ENCODE measurements at places on chromosomes 12 and 14.
A peak's percentile ranks its signal among the peaks of the same experiment; 100 is the strongest.

GRCh38 chr12:107396991-107397390, 288.6 kb upstream of the PWP1 start:
- no peak for DNase-seq

GRCh38 chr14:65054471-65055085, 47.7 kb downstream of the MAX start:
- DNase-seq: no peak

- DNase-seq: peak; percentile 22
These were observed 874 bp upstream of the RNU6-8 start for GRCh38 chr14:32203928-32204357.

DNA sequence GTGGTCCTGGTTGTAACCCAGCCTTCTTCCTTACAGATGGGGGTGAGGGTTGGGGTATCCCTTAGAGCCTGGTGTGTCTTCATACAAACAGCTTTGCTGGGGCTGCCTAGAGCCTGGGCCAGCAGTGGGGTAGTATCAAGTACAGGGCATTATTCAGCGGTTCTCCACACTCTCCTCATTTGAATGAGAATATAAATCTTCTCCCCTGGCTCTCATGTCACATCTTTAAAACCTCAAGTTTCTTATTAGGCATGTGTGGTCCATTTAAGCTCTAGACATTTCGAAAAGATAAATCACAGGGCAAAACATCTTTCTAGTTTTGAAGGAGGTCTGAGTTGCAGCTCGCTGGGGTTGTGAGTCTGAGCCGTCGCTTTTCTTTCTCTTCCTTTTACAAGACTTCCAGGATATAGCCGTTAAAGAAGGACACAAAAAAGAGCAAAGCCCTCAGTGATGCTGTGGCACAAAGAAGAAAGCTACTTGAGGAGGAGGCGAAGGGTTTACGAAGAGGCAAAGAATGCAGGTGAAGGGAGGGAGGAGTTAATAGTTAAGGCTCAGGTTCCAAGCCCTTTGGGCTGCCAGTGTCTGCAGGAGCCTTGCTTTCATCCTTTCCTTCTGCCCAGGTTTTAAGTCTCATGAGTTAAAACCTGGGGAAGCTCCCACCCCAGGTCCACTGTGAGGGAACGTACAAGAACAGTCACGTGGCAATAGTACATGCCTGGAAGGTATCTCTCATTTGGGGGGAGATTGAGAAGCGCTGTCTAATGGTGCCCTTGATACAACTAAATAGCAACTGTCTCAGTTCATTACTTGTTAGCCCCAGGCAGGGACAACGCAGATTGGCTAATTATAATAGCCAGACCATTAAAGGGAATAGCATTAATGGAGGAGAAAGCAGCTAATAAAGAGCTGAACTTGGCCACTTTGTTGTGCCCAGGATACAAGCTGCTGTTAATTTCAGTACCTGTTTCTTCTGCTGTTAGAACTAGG, 94.2 kb downstream of the ETV6 start:
- DNase-seq: no peak

DNA sequence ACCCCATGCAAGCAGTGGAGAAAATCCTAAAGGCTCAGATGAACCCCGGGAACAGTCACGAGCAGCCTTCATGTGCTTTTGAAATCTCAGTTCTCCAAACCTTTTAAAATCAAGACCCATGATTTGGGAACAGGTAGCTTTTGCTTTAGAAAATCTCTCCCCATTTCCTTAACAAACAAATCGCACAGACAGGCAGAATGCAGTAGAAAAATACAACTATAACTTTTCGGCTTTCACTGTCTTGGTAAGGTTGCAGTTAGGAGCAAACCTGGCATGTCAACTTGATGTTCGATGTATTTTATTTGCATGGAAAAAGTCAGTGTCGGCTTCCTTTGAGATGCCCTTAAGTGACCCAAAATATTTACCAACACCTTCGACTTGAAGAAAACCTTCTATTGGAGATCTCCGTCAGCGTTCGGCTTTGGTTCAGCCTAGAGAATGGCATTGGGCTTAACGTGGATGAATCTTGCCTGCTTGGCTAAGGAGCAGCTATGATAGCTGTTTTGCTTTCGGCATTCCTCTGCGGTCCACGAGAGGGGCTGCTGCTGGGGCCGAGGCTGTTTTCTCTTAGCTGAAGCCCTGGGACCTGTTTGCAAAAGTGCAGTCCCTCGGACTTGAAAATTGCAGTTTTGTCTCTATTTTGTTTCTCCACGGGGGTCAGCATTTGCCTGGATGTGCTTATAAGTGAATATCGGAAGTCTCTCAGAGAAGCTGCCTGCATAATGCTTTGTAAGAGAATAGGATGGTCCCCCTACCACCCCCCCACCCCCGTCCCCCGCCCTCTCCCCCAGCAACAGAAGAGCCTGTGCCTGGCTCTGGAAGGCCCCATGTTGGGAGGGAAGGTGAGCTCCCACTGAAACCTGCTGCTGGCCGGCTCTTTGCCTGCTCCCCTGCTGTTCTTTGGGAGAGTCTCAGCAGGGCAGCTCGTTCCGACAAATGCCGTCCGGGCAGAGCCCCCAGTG, 122.8 kb downstream of the AACS start:
- DNase-seq: peak; percentile 15

DNA sequence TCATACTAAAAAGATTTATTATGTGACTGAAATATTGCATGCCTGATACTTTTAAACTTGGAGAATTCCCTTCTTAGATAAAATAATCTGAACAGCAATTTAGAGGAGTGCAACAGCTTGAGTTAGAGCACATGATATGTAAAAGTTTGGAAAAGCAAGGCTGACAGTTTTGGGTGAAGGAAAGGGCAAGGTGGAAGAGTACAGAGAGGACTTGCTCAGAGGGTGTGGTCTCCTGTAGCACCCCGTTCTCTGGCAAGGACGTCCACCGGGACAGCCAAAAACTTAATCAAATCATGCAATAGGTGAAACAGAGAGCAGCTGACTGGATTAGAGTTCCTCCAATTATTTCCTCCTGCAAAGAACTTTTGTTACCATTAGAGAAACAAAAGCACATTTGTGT, 65.2 kb upstream of the PDZRN4 start:
- peak; percentile 16 for DNase-seq

DNA sequence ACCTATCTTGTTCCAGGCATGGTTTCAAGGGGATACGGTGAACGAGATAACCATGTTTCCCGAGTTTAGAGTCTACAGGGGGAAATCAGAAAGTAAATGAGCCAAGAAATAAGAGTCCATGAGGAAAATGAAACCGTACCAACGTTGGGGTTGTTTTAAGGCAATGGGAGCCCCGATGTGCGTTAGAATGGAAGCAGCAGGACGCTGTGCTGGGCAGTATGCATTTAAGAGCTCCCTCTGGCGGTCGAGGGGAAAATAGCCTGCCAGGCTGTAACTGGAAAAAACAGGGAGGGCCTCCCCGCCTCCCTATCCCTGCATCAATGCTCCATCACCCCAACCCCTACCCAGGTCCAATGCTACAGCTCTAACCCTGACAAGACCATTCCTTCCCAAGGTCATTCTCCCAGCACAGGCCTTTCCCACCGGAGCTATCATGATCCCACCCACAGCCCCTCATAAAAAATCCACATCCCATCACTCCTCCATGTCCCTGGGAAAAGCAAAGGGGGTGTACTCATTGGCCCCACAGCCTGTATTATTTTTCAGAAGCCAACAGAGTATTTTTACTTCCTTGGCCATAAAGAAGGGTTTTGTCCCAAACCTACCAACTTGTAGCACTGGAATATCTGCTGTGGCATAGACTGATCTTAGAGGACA, 226.3 kb upstream of the NOS1 start:
- peak; percentile 3 for DNase-seq

DNA sequence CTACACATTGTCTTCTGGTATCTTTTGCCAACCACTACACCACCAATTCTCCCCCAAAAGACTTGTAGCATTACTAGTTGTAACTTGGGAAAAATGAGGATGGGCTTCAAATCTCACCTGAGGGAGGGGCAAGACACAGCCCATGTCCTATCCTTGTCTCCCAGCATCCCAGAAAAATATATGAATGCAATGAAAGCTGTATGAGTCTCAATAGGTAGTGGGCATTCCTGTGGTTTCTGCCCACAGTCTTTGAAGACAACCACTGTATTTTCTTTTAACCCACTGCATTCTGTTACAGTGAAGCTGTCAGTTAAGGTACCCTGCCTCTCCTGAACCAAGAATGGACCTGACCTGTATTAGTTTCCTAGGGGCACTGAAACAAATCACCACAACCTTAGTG, 336.2 kb upstream of the TMPO start:
- DNase-seq: no peak

- no peak for DNase-seq
These were observed 49.8 kb downstream of the CDC42BPB start for GRCh38 chr14:103007555-103007954.

DNA sequence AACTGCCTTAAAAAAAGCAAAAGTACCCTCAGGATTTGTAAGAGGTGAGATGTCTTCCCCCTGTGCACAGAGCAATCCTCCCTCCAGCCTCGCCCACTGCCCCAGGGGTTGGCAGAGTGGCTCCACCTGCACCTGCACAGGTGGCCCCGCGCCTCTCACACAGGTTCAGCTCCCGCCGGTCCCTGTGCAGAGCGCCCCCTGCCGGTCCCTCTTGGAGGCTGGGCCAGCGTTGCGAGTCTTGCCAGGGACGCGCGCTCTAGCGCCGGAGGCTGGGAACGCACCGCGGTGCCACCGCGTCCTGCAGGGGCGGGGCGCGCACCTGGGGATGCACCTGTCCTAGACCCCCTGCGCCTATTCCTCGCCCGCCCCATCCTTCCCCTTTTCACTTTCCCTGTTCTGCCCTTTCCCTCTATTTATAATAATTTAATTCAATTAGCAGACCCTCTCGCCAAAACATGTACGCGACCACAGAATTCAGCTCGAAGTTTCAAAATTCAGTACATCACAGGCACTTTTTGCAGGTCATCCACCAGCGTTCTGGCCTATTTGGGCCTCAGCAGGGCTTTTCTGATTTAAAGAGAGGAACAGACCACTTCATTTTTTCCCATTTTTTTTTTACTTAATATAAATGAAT, 618.6 kb downstream of the AACS start:
- no peak for DNase-seq

- peak; percentile 84 for DNase-seq
These were observed 616.3 kb downstream of the LRFN5 start for GRCh38 chr14:42222924-42223471.
